A549 treated with Mapracorat at 1 μM for 4 hours (cell line): ENCODE measurements at places on chromosomes 5 and 9. TPM values are rescaled to one million over a fixed set of nuclear protein-coding genes. Genes with fewer than 3 reads are reported as not detected.

The GRIA1 gene
- not detected in 5 replicates for total RNA-seq

The PLAC8L1 gene
- total RNA-seq, result not detected in 5 replicates

The LCN1 gene
- total RNA-seq, result not detected in 5 replicates

The GDF9 gene
- total RNA-seq, result 0.10 to 0.34 TPM (median 0.19 TPM) in 5 replicates

The NPR3 gene
- 15.4 to 19.6 TPM (median 16.7 TPM) in 5 replicates for total RNA-seq

The SAXO1 gene
- total RNA-seq, result not detected in 5 replicates

The CDKN2B-AS1 gene
- not detected in 5 replicates for total RNA-seq

The DDX4 gene
- total RNA-seq, result not detected in 5 replicates
